ENCODE measurements at places on chromosomes 4 and X. TPM values are rescaled to one million over a fixed set of nuclear protein-coding genes. Genes with fewer than 3 reads are reported as not detected.
A peak's percentile ranks its signal among the peaks of the same experiment; 100 is the strongest.

DNA sequence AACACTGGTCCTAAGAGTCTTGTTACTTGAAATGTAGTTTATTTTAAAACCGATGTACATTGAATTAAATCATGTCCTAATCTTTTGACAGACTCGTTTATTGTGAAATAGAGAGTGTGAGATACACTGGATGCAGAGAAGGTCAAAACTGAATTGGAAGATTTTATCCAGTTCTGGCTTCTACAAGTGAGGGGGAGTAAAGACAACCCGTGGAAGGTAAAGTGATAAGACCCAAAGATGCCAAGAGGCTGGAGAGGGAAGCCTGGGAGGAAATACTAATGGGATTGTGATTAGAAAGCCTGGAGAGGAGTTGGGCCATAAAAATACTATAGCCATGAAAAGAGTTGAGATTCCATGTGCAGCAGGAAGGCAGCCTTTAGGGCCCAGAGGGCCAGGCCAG, 424.5 kb upstream of the NR3C2 start:
- no peak for DNase-seq

DNA sequence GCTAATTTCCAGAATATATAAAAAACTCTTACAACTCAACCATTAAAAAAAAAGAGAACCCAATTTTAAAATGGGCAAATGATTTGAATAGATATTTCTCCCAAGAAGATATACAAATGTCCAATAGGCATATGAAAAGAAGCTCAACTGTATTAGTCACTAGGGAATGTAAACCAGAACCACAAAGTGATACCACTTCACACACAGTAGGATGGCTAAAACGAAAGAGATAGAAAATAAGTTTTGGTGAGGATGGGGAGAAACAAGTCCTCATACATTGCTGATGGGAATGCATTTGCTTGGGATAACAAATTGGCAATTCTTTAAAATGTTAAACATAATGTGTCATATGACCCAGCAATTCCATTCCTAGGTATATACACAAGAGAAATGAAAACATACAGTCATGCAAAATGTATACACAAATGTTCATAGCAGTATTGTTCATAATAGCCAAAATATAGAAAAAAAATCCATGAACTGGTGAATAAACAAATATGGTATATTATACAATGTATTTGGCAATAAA, 5.7 kb downstream of the TCEAL3 start:
- DNase-seq = no peak

- DNase-seq = peak; percentile 47
Observed at GRCh38 chrX:19017271-19017670, 33.4 kb upstream of the PHKA2 start.

- DNase-seq = no peak
Observed at GRCh38 chr4:158793021-158793420, 24.2 kb downstream of the FNIP2 start.

GRCh38 chrX:7168371-7168770, 20.4 kb upstream of the PUDP start:
- no peak for DNase-seq

The GABRE gene
- polyA plus RNA-seq = 10.0 TPM

The WAS gene
- 6.2 TPM for polyA plus RNA-seq

The TCEANC gene
- 4.7 TPM for polyA plus RNA-seq
